Astrocyte of the cerebellum (primary cell): ENCODE measurements at places on chromosomes 2 and 18.
A peak's percentile ranks its signal among the peaks of the same experiment; 100 is the strongest.

DNA sequence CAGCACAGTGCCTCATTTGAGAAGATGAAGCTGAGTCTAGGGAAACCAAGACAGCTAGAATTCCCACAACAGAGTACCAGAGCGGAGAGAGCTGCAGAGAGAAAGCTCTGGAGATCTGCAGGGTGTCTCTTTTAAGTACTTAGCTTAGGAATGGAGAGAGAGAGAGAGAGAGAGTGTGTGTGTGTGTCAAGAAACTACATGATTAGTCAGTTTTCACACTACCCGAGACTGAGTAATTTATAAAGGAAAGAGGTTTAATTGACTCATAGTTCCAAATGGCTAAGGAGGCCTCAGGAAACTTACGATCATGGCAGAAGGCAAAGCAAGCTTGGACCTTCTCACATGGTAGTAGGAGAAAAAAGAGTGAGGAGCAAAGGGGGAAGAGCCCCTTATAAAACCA is 64.0 kb downstream of the HIBCH start:
- DNase-seq, result no peak

DNA sequence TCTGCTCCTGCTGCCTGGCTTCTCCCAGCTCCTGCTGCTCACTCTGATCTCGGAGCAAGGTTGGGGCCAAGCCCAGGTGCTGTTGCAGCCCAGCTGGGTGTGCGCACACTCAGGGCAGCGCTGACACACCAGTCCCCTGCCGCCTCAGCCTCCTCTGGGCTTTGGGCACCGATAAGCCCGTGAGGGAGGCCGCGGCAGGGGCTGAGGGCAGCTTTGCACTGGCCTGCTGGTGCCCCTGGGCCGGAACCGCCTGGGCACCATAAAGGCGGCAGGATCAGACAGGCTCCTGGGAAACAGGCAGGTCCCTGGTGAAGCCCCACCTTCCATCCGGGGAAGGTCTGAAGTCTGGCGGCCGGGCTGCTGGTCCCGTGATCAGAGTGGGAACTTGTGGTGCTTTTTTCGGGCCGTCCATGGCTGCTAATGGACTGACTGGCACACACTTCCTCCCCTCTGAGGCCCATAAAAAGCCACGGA is 14.1 kb upstream of the EML6 start:
- DNase-seq, result no peak

DNA sequence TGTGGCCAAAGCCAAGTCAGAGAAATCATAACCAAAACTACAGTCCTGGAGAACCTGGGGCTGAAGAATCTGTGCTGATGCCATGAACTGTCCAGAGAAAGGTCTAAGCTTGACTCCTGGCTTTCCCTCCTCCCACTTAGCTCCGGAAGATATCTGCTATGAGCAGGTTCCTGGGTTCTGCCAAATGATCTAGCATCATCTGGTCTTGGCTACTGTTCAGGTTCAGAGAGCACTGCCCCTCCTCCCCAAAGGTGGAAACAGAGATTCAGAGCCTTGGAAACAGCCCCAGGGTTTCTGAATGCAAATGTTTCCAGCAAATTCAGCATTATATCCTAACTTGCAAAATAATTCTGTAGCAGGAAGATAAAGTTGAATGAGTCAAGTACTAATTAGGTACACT is 219.2 kb upstream of the SP5 start:
- no peak for DNase-seq

DNA sequence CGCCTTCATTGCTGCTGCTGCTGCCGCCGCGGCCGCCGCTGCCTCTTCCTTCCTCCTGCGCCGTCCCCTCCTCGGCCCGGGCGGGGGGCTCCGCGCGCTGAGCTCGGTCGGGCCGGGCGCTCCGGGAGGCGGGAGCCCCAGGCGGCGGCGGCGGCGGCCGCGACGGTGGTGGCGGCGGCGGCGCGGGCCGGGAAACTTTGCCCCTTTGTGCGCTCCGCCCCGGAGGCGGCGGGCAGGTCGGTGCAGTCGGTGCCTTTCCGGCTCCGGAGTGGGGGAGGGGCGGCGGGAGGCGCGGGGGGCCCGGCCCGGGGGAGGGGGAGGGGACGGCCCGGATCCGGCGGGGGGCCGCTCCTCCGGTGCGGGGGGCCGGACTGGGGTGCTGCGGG is 205 bp downstream of the TET3 start:
- DNase-seq, result no peak

GRCh38 chr2:164644036-164644700 is 22.9 kb upstream of the GRB14 start:
- no peak for DNase-seq

DNA sequence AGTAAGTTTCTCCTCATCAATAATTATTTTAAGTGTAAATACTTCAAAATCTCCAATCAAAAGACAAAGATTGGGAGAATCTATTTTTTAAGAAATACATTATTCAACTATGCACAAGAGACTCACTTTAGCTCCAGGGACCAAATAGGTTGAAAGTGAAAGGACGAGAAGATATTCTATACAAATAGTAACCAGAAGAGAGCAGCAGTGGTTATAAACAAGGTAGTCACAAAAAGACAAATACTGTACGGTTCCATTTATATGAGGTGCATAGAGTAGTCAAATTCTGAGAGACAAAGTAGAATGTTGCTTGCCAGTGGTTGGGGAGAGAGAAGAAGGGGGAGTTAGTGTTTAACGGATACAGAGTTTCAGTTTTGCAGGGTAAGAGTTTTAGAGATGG is 69.8 kb downstream of the POU3F3 start:
- DNase-seq, result no peak

DNA sequence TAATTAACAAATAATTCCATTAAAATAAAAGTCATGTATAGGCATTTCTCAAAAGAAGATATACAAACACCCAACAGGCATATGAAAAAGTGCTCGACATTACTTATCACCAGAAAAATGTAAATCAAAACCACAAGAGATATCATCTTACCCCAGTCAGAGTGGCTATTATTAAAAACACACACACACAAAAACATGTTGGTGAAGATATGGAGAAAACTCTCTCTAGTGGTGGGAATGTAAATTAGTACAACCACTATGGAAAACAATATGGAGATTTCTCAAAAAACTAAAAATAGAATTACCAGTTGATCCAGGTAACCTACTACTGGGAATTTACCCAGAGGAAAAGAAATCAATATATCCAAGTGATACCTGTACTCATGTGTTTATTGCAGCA is 966.3 kb upstream of the POU3F3 start:
- no peak for DNase-seq

DNA sequence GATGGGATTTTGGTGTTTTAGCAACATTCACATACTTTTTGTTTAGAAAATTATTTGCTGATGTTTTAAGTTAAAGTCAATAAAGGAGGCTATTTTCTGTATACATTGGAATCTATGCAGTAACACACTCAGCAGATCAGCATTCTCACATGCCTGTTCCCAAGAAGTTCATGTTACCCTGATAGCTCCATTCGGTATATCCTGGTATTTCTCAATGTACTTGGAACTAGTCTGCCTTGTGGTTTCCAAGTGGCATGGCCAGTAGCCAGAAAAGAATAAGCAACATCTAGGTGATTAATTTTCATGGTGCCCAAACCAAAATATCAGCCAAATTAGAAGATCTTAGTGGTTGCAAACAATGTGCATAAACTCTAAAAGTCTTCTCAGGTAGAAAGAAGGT is 5.2 kb upstream of the NCAPH start:
- no peak for DNase-seq

GRCh38 chr18:79947881-79948610 is 3.4 kb downstream of the SLC66A2 start:
- no peak for DNase-seq

- peak; percentile 90 for DNase-seq
Measured at GRCh38 chr2:157830696-157831570, 45.2 kb downstream of the ACVR1 start.

DNA sequence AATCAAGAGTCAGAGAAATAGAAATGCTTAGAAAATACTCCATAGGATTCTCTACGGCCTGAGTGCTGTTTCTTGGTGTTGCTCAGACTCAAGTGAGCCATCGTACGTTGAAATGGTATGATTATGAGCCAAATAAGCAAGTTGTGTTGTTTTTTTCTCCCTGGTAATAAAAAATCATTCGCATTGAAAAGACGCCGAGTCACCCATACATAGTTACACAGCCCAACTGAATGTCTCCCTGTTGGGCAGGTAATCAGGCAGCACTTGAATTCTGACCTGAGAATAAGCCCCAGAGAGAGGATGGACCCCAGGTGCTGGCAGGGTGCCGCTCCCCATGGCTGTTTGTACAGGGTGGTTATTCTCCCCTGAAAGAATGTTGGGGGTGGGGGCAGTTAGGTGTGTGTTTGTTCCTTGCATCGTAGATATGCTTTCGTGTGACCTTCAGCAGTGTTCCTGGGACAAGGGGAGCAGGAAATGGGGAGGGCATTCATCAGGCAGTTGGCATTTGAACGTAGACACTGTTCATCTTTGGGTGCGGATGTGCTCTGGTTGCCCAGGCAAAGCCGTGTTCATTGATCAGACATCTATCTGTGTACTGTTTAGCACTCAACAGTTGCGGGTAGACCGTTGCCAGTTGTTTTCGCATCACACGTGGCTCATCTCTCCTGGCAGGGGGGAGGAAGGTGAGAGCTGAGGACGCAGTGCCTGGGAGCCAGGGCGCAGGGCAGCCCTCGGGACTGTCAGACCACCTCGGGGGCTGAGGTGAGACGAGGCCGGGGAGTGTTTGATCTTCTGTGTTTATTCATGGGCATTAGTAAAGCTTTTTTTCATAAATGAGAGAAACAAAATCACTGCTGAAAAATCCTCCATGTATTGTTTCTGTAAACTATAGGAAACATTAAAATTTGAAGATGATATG is 27.3 kb downstream of the MTCL1 start:
- no peak for DNase-seq

GRCh38 chr2:144459286-144459685 is 60.6 kb downstream of the ZEB2 start:
- no peak for DNase-seq

- no peak for DNase-seq
Measured at GRCh38 chr2:25672494-25673299, 680 bp downstream of the DTNB start.

GRCh38 chr2:43030551-43031307 is 195.7 kb downstream of the ZFP36L2 start:
- DNase-seq, result no peak

DNA sequence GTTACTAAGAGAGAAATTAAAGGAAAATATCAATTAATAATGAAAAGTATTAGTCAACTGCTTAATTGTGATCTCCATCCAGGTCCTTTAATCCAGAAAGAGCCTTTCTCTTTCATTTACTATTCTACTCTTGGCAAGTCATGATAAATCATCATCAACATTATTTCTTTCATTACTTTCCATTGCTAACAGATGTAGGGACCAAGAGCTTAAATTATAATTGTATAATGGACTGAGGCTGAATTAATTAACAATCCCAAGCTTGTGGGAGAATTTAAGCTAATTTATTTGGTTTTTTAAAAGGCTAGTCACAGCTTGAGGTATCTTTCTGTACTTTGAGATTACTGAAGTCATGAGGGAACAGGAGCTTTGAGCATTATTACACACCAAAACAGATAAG is 223.9 kb downstream of the ERBB4 start:
- no peak for DNase-seq

- DNase-seq, result peak; percentile 76
Measured at GRCh38 chr2:205864491-205864890, 182.2 kb downstream of the NRP2 start.

DNA sequence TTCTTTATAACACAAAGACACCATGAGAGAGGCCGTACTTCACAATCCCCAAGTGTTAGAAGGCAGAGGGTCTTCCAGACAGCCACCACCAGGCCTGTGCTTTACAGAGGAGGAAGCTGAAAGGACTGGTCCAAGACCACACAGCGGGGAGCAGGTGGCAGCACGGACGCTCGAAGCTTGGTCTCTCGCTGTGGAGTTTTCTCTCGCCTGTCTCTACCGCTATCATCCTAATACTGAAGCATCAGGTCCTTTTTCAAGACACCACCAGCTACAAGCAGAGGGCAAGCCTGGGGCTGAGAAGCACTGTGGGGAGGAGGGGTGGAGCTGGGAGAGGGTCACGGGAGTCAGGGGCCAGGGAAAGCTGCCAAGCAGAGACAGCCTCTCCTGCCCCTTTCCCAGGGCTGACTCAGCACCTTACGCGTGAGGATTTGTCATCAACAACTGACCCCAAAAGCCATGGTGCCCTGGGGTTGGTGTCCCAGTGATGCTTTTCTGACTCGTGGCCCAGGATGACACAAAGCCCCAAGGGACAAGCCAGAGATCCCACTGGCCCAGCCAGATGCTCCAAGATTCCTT is 31.9 kb upstream of the FOSL2 start:
- DNase-seq, result no peak
